ENCODE measurements at places on chromosomes 12 and 14. TPM values are rescaled to one million over a fixed set of nuclear protein-coding genes. Genes with fewer than 3 reads are reported as not detected.

The RNF41 gene
- 77.1 TPM for total RNA-seq

The WNT5B gene
- total RNA-seq = 2.7 TPM

The TUNAR gene
- 54.1 TPM for total RNA-seq

The VCPKMT gene
- total RNA-seq = 12.3 TPM

The SRRM4 gene
- 0.63 TPM for total RNA-seq

The KRT2 gene
- not detected for total RNA-seq

All from GM23338 (cell line).